ENCODE measurements at places on chromosomes 7 and 10. TPM values are rescaled to one million over a fixed set of nuclear protein-coding genes. Genes with fewer than 3 reads are reported as not detected.

GRCh38 chr7:142001163-142001874 lies 5.6 kb downstream of the MGAM start:
- DNase-seq, result peak; percentile 28
- H3K36me3 ChIP-seq, result no peaks in the 10 kb centered on the region
- H3K4me1 ChIP-seq, result no peaks in the 10 kb centered on the region
- no peak overlapping the region for H3K4me3 ChIP-seq
- H3K27ac ChIP-seq, result no peak overlapping the region

GRCh38 chr10:109851616-109852474 lies 71.5 kb downstream of the XPNPEP1 start:
- H3K27ac ChIP-seq, result no peak overlapping the region
- no peaks in the 10 kb centered on the region for H3K27me3 ChIP-seq
- no peaks in the 10 kb centered on the region for H3K36me3 ChIP-seq
- peaks cover 9% of the 10 kb centered on the region for H3K4me1 ChIP-seq
- no peak for DNase-seq

GRCh38 chr10:14024329-14025202 lies 306.2 kb downstream of the FRMD4A start:
- no peaks in the 10 kb centered on the region for H3K4me1 ChIP-seq
- H3K36me3 ChIP-seq, result no peaks in the 10 kb centered on the region
- DNase-seq, result peak; percentile 27
- no peak overlapping the region for H3K4me3 ChIP-seq
- no peaks in the 10 kb centered on the region for H3K27me3 ChIP-seq

GRCh38 chr7:85734823-85735222 lies 548.0 kb upstream of the SEMA3D start:
- no peak overlapping the region for H3K27ac ChIP-seq
- DNase-seq, result peak; percentile 48
- no peaks in the 10 kb centered on the region for H3K36me3 ChIP-seq

DNA sequence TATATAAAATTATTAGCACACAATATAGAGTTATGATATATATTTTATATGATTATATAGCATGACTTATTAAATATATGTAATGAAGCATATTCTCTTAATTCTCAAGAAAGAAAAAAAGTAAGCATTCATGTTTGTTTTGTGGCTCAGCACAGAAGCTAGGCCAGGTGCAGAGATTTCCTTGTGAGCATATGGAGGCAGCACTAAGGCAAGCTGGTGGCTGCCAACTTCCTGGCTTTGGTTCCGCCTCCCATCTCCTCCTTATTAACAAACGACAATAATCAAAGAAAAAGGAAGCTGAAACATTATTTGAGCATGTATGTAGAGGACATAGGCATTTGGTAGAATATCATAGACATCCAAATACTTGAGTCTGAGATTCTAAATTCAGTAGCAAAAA lies 130.3 kb downstream of the ST7 start:
- H3K27ac ChIP-seq, result no peak overlapping the region
- H3K4me1 ChIP-seq, result peaks cover 21% of the 10 kb centered on the region
- H3K4me3 ChIP-seq, result no peak overlapping the region
- no peaks in the 10 kb centered on the region for H3K36me3 ChIP-seq

GRCh38 chr7:127390817-127391590 lies 1.5 kb downstream of the ZNF800 start:
- H3K36me3 ChIP-seq, result peaks cover 28% of the 10 kb centered on the region
- H3K4me3 ChIP-seq, result peak overlapping the region; percentile 99
- no peak for DNase-seq

GRCh38 chr10:93601146-93601773 lies at the start of gene RBP4:
RBP4 (minus strand) TSS chr10:93601235; CDS start chr10:93601028, 207 bp downstream.
- H3K4me1 ChIP-seq, result peaks cover 20% of the 10 kb centered on the region
- peak within 1 kb of the TSS; percentile 58 for H3K4me3 ChIP-seq
- DNase-seq, result no peak
- H3K27me3 ChIP-seq, result no peaks in the 10 kb centered on the region
- no peak within 1 kb of the TSS for H3K27ac ChIP-seq

DNA sequence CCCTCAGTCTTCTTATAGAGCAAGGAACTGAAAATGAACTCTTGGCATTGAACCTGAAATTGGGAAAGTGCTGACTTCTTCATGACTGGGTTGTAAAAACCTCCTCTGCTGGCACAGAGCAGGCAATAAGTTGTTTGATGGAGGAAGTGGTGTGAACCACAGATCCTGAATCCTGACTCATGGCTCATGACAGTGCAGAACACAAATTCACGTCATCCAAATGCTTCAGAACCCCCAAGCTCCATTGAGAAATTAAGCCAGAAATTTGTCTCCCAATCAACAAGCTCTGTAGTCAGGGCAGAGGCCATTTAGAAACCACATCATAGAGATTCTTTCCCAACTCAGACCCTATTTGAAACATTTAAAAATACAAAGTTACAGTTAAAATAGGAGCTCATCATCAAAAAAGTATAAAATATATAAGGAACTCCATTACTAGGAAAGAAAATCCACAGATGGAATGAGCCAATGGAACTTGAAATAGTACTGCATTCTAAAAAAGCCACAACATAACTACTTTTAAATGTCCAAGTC lies 10.3 kb upstream of the STK17A start:
- no peak overlapping the region for H3K4me3 ChIP-seq
- DNase-seq, result peak; percentile 41
- H3K36me3 ChIP-seq, result no peaks in the 10 kb centered on the region
- no peaks in the 10 kb centered on the region for H3K4me1 ChIP-seq

DNA sequence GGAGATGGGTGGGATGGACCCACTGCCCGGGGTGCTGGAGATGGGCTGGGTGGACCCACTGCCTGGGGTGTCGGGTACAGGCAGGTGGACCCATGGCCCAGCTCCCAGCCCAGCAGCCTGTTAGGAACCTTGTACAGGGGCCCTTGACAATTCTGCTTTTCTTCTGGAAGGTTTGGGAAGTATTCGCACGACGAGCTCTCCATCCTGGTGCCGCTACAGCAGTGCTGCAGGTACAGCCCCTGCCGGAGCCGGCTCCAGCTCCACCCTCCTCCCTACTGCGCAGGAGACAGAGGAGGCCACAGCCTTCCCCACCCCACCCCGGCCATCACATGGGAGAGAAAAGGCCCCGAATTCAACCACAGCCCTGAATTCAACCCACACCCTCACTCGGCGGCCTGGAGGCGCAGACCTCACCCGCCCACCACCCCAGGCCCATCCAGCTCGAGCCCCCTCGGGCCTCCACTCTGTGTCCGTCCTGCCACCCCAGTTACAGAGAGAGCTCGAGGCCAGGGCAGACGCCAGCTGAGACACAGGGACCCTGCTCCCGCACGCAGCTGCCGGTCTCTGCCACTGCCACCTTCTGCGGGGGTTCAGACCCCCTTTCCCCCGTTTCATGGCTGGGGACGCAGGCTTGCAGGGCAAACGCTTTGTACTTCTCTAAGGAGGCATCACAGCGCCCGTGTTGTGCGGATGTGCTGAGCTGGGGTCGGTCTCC lies 31.3 kb upstream of the FOXL3 start:
- H3K27me3 ChIP-seq, result no peaks in the 10 kb centered on the region
- no peak for DNase-seq
- no peaks in the 10 kb centered on the region for H3K4me1 ChIP-seq
- H3K36me3 ChIP-seq, result peaks cover 87% of the 10 kb centered on the region
- H3K27ac ChIP-seq, result no peak overlapping the region

CNNM2 gene
- total RNA-seq, result 5.3 TPM

TEX36 gene
- not detected for total RNA-seq

All from stomach (tissue), 19 donors.